ENCODE measurements at places on chromosomes 2 and 18. TPM values are rescaled to one million over a fixed set of nuclear protein-coding genes. Genes with fewer than 3 reads are reported as not detected.
A peak's percentile ranks its signal among the peaks of the same experiment; 100 is the strongest.

The STPG4 gene
- total RNA-seq: 0.33 TPM

The CFAP53 gene
- 0.99 TPM for total RNA-seq

The RPE gene
- total RNA-seq: 81.3 TPM

The FBXO48 gene
- 0.26 TPM for total RNA-seq

- peak; percentile 56 for DNase-seq
These were observed 1.2 kb downstream of the TCF7L1 start for GRCh38 chr2:85134255-85134895.

DNA sequence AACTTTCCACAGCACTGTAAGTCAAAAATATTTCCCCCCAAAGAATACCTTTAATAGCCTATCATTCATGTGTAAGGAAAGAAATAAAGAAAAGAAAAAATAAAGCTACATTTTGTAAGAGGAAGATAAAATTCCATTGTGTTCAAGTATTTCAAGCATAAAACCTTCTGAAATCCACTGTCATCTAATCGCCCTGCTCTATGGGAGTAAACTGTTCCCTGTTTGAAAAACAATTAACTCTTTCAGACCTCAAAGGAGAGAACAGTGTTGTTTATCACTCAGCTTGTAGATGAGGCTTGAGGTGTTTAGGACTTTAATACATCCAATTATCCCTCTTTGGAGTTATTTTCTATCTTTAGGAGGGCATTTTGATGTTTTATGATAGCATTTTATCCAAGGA lies 112.2 kb upstream of the REG3G start:
- DNase-seq: no peak

DNA sequence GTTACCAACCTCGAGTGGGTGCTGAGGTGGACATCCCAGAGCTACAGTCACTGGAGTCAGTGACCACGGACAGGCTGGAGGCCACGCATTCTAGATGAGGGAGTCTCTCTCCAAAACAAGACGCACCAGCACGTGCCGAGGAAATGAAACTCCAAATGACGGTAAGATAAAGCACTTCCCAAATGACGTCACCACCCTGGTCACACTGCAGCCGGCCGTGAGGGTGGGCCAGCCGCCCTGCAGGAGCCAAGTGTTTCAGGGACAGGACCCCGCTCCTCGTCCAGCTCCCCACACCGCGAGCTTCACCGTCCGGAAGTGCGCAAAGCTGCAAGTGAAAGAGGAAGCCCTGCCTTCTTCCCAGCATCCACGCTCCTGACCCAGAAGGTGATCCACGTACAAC lies 99.4 kb downstream of the ZNF516 start:
- no peak for DNase-seq

GRCh38 chr2:65357959-65358294 lies 74.5 kb downstream of the SPRED2 start:
- no peak for DNase-seq

GRCh38 chr2:133503323-133503722 lies 64.9 kb downstream of the NCKAP5 start:
- no peak for DNase-seq

- no peak for DNase-seq
These were observed 198.6 kb downstream of the CAMKMT start for GRCh38 chr2:44560352-44560751.

- DNase-seq: peak; percentile 58
These were observed 14.1 kb downstream of the MC4R start for GRCh38 chr18:60358516-60358915.

GRCh38 chr2:88070055-88070454 lies 2.4 kb downstream of the SMYD1 start:
- DNase-seq: no peak

Measured in fibroblast of lung (primary cell).